Psoas muscle (tissue), 8 donors: ENCODE measurements at places on chromosomes 11 and 22. TPM values are rescaled to one million over a fixed set of nuclear protein-coding genes. Genes with fewer than 3 reads are reported as not detected.

- peaks cover 7% of the 10 kb centered on the region for H3K4me1 ChIP-seq
- no peaks in the 10 kb centered on the region for H3K27me3 ChIP-seq
- no peaks in the 10 kb centered on the region for H3K36me3 ChIP-seq
- H3K27ac ChIP-seq, result peak overlapping the region; percentile 58
- H3K4me3 ChIP-seq, result peak overlapping the region; percentile 71
Observed at GRCh38 chr11:35139722-35140282, 831 bp downstream of the CD44 start.

DNA sequence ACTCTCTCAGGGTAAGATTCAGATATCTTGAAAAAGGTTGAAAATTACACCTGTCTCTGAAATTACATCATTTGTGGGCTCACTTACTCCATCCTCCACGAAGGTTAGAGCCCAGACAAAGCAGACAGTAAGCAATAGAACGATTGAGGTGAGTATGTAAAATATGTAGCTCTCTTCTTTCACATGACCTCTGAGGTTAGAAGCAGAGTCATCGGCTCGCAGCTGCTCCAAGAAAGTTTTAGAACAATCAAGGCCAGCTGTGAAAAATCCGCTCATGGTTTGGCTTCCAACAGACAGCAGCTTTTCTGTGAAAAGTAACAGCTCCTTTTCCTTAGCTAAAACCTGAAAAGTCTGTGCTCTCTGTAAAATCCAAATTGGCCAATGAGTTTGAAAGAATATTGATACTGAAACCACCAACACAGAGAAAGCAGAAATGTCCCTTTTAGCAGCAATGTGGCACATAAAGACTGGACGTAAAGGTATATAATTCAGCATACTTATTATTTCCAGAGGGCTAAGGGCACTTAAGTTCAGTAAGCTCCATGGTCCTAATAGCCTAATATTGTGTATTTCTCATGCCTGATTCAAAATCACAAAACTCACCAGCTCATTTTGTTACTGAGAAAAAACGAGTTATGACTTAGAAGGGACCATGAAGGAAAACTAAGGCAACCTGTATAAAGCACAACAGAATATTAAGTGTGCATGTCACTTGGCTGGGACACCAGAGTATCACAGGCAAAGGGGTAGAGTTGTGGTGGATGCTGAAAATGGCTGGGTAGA is 78.2 kb downstream of the FAM76B start:
- DNase-seq, result no peak
- no peak overlapping the region for H3K4me3 ChIP-seq
- no peaks in the 10 kb centered on the region for H3K4me1 ChIP-seq
- H3K27ac ChIP-seq, result no peak overlapping the region
- H3K36me3 ChIP-seq, result no peaks in the 10 kb centered on the region

The OR5B2 gene
- not detected for total RNA-seq

DNA sequence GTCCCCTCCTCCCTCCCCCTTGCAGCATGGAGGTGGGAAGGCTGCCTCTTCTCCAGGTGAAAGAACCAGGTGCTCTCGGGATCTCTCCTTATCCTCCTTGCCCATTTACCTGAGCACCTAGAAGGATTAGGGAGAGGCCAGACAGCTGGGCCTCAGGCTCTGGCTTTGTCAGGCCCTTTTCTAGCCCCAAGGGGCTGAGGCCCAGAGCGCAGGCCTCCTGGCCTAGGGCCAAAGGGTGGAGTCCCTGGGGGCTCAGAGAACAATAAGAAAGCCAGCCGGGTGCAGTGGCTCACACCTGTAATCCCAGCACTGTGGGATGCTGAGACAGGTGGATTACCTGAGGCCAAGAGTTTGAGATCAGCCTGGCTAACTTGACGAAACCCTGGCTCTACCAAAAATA is 5.4 kb upstream of the TTLL1 start:
- no peak for DNase-seq
- no peaks in the 10 kb centered on the region for H3K4me1 ChIP-seq
- H3K36me3 ChIP-seq, result no peaks in the 10 kb centered on the region
- H3K4me3 ChIP-seq, result no peak overlapping the region

DNA sequence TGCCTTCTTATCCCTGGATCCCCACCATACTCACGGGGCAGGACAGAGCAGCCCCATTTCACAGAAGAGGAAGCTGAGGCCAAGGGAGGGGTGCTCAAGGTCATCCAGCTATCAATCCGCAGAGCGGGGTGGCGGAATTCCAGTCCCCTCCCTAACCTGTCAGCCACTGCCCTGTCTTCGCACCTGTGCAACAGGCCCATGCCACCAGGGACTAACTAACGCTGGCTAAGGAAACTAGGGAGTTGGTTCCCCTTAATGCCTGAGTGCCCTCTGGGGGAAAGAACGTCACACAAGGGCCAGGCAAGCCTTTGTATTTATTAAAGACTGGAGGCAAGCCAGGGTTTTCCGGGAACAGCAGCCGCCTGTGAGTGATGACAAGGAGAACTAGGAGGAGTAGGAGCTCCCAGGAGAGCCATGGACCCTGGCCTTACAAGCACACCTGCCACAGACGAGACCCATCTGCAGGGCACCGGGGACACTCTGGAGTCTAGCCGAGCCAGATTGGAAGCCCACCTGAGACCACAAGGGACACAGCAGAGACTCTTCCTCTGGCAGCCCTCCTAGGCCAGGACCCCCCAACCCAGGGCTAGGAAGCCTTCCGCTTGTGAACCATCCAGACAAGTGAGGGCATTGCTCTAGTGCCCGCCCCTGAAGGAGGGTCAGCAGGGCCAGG is 64.4 kb downstream of the MYH9 start:
- no peaks in the 10 kb centered on the region for H3K36me3 ChIP-seq
- H3K27me3 ChIP-seq, result no peaks in the 10 kb centered on the region
- DNase-seq, result peak; percentile 68
- H3K4me3 ChIP-seq, result no peak overlapping the region
- peak overlapping the region; percentile 86 for H3K27ac ChIP-seq

The CHADL gene
- total RNA-seq, result 0.48 TPM

The NLRX1 gene
- total RNA-seq, result 18.1 TPM

The ANO5 gene
- total RNA-seq, result 39.1 TPM

- peak overlapping the region; percentile 78 for H3K27ac ChIP-seq
- H3K36me3 ChIP-seq, result no peaks in the 10 kb centered on the region
- H3K4me3 ChIP-seq, result peak overlapping the region; percentile 73
- no peak for DNase-seq
Observed at GRCh38 chr11:122158171-122158570, 42.2 kb upstream of the BLID start.

DNA sequence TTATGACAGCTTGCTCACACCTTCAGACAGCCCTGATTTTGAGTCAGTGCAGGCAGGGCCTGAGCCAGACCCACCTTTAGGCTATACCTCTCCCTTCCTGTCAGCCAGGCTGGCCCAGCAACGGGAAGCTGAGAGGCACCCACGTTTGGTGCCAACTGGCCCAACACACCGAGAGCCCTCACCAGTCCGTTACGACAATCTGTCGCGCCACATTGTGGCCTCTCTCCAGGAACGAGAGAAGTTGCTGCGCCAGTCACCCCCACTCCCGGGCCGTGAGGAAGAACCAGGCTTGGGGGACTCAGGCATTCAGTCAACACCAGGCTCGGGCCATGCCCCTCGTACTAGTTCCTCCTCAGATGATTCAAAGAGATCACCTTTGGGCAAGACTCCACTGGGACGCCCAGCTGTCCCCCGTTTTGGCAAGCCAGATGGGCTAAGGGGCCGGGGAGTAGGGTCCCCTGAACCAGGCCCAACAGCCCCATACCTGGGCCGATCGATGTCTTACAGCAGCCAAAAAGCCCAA is 13.1 kb downstream of the MED19 start:
- H3K27me3 ChIP-seq, result no peaks in the 10 kb centered on the region
- H3K4me3 ChIP-seq, result no peak overlapping the region
- no peak for DNase-seq
- no peak overlapping the region for H3K27ac ChIP-seq

The SLC37A4 gene
- total RNA-seq, result 17.0 TPM

The JAML gene
- total RNA-seq, result 0.75 TPM
